ENCODE measurements at places on chromosomes 16 and 17.

GRCh38 chr17:78731904-78732303 is 50.2 kb downstream of the CYTH1 start:
- no peak for DNase-seq

- no peak for DNase-seq
These were observed 49.8 kb upstream of the CBX4 start for GRCh38 chr17:79888811-79889634.

DNA sequence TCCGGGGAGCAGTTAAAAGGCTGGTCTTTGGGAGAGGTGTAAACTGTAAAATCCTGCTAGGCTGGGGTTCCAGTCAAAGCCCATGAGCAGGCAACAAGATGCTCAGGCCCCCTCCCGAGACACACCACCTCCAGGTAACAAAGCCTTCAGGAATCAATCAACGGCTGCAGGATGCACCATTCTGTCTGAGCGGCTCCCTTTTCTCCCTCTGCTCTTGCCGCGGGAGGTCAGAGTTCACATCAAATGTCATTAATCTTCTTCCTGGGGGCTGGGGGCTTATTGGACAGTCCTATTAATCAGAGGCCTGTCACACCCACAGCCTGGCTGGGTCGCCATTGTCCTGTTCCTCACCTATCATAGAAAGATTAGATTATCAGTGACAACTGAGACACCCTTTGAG is 11.9 kb upstream of the CCDC182 start:
- DNase-seq, result no peak

DNA sequence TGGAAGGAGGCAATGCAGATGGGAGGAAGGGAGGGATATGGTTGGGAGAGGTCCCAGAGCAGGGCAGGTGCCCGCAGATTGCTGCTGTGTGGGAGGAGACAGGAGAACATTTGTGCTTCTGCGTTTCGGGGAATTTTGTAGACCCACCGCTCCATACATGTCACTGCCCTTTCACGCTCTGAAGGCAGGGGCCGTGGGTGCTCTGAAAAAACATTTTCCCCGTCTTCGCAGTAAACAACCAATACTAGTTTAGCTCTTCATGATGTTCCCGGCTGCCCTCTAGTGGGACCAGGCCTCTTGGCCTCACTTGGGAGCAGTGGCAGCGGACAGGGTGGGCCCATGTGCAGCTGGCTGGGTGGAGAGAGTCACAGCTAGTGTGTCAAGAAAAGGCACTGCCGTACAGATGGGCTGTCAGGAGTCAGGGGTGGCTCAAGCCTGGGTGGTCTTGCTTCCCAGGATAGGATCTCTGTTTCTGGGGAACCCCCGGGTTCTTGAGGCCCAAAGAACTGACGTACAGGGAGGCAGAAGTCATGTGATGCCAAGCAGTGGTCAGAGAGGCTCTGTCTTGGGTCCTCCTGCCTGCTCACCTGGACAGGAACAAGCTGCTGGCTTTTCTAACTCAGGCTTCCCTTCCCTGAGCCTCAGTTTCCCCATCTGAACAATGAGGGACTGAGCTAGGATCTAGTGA is 46.5 kb upstream of the CPNE2 start:
- DNase-seq, result peak; percentile 76

DNA sequence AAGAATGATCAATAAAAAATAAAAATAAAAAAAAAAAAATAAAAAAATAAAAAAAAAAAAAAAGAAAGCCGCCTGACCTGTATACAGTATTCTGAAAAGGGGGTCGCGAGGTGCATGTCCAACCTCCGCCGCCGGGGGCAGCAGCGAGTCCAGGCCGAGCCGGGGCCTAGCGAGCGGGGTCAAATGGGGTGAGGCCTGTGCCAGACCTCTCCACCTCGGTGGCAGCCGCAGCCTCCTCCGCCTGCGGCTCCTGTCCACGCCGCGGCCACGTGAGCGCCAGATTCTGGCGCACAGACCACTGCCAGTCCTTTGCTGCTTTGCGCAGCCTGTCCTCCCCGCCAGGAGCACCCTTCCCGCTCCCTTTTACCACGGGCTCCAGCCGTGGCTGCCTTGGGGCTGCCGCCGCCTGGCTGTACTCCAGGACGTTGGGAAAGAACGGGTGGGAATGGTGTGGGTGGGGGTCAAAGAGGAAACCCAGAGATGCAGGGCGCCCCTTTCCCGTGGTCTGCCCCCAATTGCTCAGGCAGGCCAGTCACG is 2.4 kb upstream of the BCKDK start:
- peak; percentile 75 for DNase-seq

GRCh38 chr16:12540290-12540689 is 263.4 kb downstream of the CPPED1 start:
- no peak for DNase-seq

DNA sequence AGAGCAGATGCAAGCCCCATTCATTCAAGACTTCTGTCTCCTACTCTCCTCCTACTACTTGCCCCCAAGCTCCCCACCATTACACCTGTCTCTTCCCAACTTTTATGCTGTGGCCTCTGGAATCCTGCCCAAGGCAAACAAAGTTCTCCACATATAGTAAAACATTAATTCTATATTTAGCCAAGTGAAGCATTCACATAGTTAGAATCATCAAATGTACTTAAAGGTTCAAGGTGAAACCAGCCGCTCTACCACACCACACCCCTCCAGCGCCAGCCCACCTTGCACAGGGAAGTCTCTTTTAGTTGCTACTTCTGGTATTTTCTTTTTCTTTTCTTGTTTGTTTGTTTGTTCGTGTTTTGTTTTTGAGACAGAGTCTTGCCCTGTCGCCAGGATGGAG is 25.4 kb upstream of the GUCY2D start:
- no peak for DNase-seq

DNA sequence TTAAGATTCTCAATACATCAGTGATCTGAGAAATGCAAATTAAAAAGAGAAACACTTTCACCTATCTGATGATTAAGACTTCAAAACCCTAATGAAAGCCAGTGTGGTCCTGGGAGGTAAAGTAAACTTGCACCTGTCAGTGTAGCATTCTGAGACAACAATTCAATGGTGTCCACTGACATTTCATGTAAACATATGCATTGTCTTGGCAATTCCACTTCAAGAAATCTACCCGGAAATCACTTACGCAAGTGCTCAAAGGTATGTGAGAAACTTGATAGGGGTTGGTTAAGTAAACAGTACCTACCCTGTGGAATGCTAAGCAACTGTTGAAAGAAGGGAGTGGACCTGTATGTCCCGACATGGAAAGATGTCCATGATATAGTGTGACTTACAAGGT is 2.1 kb downstream of the ST6GALNAC1 start:
- no peak for DNase-seq

DNA sequence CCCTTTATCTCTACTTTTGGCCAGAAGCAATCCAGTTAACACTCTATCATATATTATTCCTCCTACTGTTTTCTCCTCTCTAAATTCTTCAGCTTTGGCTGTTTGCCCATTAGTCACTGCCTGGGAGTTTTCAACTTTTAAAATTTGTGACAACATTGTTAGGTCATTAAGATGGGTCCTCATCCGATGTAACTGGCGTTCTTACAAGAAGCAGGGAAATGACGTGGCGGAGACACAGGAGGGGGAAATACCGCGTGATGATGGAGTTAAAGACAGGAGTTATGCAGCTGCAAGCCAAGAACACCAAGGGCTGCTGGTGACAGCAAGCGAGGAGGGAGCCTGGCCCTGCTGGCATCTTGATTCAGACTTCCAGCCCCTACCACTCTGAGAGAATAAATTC is 34.8 kb upstream of the CPHXL start:
- no peak for DNase-seq

GRCh38 chr16:77496934-77497333 is 62.1 kb upstream of the ADAMTS18 start:
- no peak for DNase-seq

DNA sequence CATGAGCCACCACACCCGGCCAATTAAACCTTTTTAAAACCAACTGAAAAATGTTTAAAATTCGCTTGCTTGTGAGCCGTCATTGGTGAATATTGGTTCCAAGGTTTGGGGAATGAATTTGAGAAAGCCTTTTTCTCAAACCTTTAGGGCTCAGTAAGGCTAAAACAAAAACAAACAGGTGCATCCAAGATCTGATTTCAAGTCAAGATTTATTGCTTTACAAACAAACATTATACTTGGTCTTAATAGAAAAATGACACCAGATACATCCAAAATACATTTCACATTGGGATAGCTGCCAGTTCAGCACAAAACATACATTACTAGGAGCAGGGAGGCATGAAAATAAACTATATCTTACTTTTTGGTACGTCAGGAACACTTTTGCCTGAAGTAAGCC is 5.4 kb downstream of the C17orf58 start:
- no peak for DNase-seq

DNA sequence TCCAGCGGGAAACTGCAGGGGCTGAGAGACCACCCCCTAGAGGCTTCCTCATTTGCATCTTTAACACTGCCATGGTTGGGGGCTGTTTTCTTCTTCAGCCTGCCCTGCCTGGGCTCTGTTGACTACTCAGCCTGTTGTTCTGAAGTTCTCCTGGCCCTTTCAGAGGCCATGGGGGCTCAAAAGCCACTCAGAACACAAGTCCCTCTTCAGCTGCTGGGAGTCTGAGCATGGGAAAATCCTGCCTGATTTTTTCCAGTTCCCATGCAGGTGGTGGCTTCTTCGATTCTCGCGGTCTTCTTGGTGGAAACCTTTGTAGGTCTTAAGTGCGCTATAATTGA is 36.3 kb downstream of the PLCG2 start:
- no peak for DNase-seq

DNA sequence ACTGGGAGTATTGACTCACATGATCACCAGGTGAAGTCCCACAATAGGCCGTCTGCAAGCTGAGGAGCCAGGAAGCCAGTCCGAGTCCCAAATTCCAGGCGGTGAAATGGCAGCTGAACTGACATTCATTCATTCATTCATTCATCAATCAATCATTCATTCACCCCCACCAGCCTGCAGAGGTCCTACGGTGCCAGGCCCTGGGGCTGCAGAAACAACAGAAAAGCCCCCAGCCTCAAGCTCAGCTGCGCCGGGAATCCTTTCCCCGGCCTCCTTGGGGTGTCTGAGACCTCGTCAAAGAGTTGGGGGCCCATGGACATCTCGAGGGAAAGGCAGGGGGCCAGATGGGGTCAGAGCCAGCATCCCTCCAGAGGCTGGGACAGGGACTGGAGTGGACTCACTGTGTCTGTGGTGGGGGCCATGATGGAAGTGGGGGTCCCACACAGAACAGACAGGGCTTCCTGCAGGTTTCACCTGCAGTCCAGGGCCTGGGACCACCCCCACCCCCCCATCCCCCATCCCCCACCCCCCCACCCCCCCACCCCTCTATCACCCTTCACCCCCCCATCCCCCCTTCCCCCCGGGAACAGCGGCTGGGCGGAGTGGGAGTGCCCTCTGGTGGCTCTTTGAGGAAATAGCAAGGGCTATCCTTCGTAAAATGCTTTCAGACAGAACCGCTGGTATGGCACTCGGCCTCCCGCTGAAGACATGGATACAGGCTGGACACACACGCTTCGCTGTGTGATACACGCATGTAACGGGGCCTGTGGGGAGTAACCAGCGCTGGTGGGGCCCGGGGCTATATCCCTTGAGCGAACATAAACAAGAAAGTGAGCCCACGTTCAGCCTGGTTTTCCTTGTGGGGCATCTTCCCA is 8.5 kb upstream of the ZC3H18 start:
- peak; percentile 41 for DNase-seq

- DNase-seq, result no peak
These were observed 230.7 kb downstream of the HS3ST4 start for GRCh38 chr16:25922438-25922837.

- no peak for DNase-seq
These were observed 5.3 kb downstream of the ZNF385C start for GRCh38 chr17:42092939-42093338.

DNA sequence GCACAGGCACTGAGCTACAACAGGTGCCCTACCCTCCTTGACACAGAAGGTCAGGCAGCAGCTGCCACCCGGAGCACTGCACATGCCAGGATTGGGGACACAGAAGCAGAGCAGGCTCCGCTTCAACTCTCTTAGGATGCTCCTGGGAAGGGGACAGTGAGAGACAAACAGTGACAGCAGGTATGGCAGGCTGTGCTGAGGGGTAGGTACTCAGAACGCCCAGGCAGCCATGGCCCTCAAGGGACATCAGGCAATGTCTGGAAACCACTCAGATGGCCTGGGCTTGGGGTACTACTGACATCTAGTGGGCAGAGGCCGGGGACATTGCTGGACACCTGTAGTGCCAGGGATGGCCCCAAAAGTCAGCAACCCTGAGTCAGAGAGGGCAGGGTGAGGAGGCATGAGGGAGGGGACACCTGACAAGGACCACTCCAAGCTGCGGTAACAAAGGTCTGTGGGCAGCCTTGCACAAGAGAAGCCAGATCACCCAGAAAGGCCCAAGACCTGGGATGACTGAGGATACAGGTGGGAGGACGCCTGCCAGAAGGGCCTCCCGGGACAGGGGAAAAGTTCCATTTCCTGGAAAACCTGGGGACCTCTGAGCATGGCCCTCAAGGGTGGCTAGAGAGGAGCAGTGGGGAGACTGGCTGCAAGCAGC is 21.2 kb downstream of the PEMT start:
- DNase-seq, result no peak

DNA sequence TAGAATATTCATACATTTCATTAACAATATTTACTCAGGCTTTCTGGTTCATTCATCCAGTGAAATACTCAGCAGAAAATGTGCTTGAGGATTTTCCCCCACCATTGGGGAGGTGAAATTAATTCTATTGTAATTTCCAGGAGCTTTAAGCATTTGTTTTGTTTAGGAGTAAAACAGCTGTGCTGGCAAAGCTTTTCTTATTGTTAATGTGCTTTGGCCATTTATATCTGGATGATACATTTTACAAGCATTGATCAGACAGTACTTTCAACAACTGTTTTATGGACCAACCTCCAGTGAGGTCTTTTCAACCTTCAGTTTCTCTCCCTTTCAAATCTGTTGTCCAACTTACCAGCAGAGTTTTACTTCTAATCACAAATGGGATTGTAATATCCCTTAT is 672.4 kb downstream of the CDH11 start:
- no peak for DNase-seq

DNA sequence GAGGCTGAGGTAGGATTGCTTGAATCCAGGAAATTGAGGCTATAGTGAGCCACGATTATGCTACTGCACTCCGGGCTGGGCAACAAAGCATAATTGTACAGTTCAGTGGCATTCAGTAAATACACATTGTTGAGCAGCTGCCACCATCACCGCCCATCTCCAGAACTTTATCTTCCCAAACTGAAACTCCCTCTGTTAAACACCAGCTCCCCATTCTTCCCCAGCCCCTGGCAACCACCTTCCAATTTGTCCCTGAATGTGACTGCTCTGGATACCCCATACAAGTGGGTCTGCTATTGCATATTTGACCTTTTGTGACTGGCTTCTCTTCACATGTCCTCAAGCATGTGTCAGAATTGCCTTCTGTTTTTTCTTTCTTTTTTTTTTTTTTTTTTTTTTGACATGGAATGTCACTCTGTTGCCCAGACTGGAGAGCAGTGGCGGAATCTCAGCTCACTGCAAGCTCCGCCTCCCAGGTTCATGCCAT is 2.9 kb downstream of the RPL38 start:
- DNase-seq, result no peak

GRCh38 chr16:67874372-67874771 is 1.5 kb downstream of the EDC4 start:
- DNase-seq, result no peak

All from pons (tissue), 1 donor.